ENCODE measurements at places on chromosomes 6 and 20.

DNA sequence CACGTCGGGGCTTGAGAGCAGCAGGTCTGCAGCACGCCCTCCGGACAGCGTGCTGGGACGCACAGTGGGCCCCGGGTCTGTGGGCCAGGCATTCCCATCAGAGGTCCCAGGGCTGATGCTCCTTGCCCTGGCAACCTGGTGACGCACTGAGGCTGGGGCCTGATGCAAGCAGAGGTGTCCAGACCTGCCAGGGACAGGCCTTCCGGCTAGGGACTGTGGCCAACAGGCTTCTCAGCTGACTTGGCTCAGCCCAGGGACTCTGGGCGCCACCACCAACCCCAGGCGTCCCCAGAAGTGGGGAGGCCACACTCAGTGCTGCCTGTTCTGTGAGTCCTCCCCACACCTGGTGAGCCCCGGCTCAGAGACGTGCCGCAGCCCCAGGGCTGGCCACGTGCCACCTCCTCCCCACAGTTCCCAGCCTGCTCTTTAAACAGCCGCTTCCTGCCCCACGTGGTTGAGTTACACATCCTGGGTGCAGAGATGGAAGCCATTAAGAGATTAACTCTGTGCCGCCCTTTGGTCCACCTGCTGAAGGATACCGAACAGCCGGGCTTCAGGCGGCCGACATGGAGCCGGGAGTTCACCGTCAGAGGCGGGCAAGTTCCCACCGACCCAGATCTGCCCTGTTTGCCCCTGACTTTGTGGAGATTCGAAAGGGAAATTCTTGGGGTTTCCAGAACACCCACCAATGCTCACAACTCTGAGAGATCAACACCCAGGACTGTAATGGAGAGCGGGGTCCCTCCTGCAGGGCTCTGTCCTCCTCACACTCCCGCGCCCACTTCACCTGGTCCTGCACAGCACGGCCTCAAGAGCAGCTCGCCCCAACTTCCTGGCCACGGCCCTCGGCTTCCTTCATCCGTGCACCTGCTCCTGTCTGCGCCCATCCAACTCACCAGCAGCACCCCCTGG, 37.6 kb upstream of the ZBP1 start:
- no peak for DNase-seq

- DNase-seq = no peak
Observed at GRCh38 chr6:166778776-166779175, 151.7 kb upstream of the RPS6KA2 start.

GRCh38 chr6:155155787-155156447, 107.9 kb upstream of the CLDN20 start:
- no peak for DNase-seq

- no peak for DNase-seq
Observed at GRCh38 chr6:47169785-47170616, 127.9 kb upstream of the ADGRF1 start.

GRCh38 chr6:13988049-13988738, 63.4 kb downstream of the RNF182 start:
- no peak for DNase-seq

- no peak for DNase-seq
Observed at GRCh38 chr6:80331522-80331921, 225.1 kb downstream of the BCKDHB start.

DNA sequence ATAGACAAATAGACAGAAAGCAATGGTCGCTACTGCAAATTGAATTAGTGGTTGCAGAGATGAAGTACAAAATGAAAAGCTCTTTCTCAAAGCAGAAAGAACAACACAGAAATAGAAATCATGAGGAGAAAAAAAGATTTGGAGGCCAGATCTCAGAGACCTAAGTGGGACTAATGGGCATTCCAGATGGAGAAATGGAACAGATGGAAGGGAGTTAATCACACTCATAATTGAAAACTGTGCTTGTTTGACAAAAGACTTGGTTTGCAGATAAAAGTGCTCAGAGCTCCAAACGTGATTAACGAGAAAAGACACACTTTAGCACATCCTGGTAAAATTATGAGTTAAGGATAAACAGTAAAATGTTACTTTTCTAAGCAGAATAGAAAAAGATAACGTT, 58.1 kb upstream of the SNRPB2 start:
- DNase-seq = no peak

DNA sequence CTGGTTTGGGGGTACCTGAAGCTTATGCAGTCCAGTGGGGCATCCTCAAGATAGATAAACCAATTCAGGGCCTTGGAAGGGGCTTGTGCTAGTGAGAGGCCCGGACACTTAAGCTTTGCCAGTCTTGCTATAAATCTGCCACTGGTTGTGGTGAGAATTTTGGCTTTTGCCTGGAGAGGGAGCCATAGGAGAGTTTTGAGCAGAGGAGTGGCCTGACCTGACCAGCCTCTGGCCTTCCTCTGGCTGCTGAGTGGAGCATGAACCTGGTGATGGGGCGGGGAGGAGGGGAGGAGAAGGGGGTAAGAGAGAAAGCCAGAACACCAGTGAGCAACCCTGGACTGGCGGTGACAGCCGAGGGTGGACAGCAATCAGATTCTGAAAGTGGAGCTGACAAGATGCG, 7.1 kb downstream of the TMEM74B start:
- no peak for DNase-seq

- no peak for DNase-seq
Observed at GRCh38 chr20:47228654-47229053, 127.8 kb downstream of the ZMYND8 start.

- no peak for DNase-seq
Observed at GRCh38 chr6:110512991-110513390, 36.6 kb upstream of the SLC22A16 start.

- DNase-seq = no peak
Observed at GRCh38 chr20:9514461-9515213, at the start of gene LAMP5. LAMP5 (plus strand) TSS chr20:9514590; CDS start chr20:9514853, 263 bp downstream.

- DNase-seq = no peak
Observed at GRCh38 chr6:161057103-161058091, 65.8 kb downstream of the MAP3K4 start.

GRCh38 chr6:170575250-170575649, 9.2 kb downstream of the PDCD2 start:
- DNase-seq = no peak

Measured in stimulated activated CD4-positive, alpha-beta T cell treated with anti-CD3 and anti-CD28 coated beads, TNF-alpha, amount 100 ng/mL, for 4 hours (primary cell).